ENCODE measurements at places on chromosomes 1 and 21.

GRCh38 chr1:167412920-167413319 lies 105.4 kb downstream of the CD247 start:
- peak; percentile 19 for DNase-seq

DNA sequence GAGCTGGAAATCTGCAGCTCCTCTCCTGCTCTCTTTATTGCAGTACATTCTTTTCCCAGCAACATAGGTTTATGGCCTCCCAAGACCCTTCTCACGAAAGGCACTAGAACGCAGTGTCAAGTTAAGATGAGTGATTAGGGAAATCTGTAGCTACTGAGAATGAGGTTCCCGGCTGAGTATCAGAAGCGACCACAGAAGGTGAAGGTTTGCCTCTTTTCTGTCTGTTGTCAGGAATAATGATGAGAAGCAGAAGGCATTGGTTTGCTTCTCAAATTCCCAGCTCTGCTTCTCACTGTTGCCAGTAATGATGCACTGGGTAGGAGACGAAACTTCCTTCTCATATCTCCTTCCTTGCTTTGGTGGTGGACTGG lies 128.4 kb downstream of the NTMT2 start:
- no peak for DNase-seq

DNA sequence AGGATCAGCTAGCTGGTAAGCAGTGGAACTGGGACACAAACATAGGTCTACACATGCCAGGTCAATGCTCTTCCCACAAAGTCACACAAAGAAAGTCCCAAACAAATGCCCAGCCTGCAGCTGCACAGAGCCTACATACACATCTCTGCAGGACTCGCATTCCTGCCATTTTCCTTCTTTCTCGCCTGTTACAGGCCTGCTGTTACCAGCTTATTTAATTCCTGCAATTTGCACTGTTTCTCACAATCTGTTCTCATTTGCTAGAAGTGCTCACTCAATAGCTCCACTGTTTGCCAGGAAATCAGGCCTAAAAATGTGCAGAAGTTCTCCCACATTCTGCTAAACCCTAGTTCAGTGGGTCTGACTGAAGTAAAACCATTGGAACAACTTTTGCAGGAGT lies 362.6 kb upstream of the C1orf87 start:
- no peak for DNase-seq

DNA sequence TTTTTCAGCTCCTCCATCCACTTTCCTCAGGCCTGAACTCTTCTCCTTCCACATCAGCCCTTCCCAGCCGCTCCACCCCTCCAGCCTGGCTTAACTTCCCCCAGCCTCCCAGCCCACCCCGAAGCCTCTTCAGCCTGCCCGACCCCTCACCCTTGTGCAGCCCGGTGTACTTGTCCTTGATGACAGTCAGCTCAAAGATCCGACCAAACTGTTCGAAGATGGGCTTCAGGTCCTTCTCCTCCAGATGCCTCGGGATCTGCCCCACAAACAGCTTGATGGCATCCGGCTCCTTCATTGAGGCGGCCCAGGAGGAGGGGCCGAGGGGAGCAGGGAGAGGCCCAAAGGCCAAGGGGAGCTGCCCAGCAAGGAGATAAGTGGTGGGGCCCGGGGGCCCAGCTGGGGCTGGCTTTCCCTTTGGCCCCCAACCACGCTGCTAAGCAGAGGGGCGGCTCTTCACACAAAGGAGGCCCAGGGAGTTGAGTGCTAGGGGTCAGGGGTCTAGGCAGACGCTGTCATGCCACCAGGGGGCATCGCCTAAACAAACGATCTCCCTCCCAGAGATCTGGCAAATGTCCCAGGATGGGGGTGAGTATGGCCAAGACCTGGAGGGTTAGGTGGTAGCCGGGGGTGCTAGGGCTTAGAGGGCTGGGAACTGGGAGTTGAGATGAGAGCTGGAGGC lies 738 bp downstream of the CELF3 start:
- DNase-seq: no peak

- no peak for DNase-seq
Measured at GRCh38 chr1:150516050-150516591, 569 bp downstream of the FALEC start.

GRCh38 chr1:77347646-77348045 lies 65.8 kb downstream of the AK5 start:
- DNase-seq: peak; percentile 21

DNA sequence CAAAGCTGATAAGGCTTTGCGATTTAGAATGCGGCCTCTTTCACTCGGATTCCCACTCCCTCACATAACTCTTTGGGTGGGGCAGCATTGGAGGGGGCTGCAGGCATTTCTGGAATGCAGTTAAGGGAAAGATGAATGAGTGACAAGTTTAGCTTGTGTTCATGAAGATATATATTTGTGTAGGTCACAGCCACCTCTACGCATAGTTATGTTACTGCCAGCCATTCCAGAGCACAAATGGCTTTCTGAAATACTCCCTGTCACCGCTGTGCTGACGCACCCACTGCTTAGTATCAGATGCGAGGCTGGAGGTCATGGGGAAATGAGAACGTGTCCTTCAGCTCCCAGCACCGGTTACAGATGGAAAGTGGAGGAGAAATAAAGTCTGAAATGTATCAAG lies 54.1 kb upstream of the ATP1A1 start:
- no peak for DNase-seq

DNA sequence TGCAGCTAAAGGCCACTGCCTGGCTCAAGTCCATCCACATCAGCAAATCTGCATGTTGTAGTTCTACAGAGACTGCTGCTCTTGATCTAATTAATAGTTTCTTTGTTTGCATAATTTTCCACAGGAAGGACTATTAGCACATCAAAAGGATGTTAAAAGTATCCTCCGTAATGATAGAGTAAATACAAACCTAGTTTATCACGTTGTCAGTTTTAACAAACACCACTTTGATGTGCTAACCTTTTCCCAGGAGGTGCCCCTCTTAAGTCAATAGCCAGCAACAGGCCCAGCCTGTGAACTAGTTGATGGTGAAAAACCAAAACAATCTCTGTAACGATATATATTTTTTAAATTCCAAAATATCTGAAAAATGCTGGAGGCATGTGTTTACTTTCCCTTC lies 64.2 kb upstream of the SLC22A15 start:
- DNase-seq: no peak

GRCh38 chr1:30329802-30330557 lies 393.4 kb downstream of the MATN1 start:
- no peak for DNase-seq

GRCh38 chr1:57058652-57059501 lies 93.1 kb upstream of the C8B start:
- DNase-seq: no peak

DNA sequence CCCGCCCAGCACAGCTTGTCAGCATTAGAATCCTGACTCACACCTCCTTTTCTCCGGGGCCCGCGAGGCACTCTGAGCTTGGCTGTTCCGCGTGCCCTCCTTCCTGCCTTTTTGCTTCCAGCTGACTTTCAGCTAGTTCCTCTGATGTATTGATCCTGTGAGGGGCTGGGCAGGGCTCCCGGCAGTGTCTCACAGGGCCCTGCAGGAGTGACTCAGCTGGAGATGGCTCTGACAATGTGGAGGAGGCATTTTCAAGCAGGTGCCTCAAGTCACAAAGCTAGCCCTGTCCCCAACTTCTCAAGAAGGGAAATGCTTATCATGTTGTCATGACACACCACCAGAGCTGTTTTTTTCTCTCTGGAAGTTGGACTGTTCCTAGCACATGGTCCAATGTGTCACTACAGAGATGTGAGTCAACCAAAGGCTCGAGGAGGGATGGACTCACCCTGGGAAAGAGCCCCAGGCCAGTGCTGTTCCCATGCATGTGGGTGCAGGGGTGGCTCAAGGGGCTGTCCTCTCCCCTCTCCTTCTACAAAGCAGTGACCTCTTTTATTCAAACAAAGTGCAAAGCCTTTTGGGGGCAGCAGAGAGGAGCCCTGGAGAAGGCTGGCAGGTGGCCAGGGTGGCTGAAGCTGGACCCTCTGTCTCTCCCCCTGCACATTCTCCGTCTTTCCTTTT lies 30.6 kb downstream of the SYT6 start:
- DNase-seq: no peak

GRCh38 chr21:35512346-35512745 lies 463.2 kb upstream of the RUNX1 start:
- no peak for DNase-seq

GRCh38 chr21:46393451-46393940 lies 65.2 kb upstream of the DIP2A start:
- DNase-seq: no peak

DNA sequence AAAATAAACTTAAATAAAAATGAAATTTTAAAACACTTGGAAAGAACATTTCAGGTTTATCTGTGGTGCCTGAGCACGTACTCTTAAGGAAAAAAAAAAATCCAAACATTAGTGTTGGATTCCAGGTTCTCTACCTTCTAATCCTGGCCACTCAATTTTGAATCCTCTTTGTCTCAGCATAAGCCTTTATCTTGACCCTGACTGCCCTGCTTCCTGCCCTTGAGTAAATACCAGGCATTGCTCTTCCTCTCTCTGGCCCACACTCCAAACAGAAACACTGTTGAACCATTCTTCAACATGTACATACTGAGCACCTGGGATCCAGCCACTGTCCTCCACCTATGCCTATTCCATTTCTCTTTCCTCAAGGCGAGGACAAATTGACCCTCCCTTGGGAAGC lies 11.4 kb upstream of the VANGL1 start:
- no peak for DNase-seq

DNA sequence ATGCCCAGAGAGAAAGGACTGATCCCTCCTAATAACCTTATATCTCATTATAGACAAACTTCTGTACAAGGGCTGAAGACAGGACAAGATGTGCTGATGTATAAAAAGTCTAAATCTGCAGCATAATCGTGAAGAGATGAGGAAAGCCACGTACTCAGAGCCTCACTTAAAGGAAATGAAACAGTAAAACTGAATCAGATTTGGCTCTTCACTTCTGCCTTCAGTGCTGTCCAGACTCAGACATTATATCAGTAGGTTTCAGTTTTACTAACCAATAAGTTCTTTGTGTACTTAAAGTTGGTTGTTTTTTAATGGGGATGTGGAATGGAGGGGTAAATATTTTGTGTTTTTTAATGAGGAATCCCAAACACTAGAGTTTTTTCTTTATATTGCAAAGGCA lies 45.3 kb upstream of the RGS1 start:
- peak; percentile 72 for DNase-seq

DNA sequence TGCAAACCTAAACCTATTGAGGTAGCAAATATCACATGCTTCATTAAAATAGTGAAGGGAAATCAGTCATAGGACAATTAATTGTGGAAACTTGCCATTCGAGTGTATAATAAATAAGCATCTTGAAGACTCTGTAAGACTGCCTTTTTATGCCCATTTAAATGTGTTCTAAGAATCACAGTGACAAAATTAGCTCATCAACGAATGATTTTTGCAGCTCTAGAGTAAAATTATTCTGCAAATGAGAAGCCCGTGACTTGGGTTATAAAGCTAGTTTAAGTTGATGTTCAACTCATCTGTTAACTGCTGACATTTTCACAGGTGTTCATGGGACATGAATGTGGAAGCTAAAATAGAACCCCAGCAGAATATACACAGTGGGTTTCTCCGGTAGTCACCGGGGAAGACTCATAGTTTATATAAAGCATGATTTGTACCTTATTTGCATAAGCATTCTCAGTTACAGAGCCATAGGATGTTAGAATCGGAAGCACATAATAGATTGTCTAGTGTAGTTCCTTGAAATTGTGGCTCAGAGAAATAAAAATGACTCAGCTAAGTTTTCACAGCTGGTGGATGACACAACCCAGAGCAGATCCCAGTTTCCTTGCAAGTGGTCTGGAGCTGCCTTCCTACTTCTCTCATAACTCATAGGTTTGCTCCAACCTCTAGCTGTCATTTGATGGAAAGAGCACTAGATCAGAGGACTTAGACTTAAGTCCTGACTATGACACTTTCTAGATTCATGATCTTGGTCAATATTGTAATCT lies 107.3 kb downstream of the UCHL5 start:
- no peak for DNase-seq

DNA sequence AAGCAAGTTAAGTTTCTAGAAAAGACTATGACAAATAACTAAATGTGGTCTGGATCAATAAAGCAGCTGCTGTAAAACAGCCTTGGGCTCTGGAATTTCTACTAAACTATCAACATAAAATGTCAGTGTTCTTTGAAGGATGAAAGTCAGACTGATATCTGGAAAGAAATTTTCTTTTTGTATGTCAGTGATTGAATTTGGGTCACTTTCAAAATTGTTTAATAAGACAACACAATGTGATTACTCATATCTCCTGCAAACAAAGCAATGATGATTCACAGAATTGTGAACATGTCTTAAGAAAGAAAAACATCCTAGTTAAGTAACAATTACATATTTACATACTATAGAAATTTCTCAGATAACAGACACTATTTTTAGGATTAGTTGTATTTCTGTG lies 826.4 kb downstream of the PLA2G4A start:
- no peak for DNase-seq

GRCh38 chr1:53031732-53032131 lies 30.3 kb upstream of the PODN start:
- no peak for DNase-seq

DNA sequence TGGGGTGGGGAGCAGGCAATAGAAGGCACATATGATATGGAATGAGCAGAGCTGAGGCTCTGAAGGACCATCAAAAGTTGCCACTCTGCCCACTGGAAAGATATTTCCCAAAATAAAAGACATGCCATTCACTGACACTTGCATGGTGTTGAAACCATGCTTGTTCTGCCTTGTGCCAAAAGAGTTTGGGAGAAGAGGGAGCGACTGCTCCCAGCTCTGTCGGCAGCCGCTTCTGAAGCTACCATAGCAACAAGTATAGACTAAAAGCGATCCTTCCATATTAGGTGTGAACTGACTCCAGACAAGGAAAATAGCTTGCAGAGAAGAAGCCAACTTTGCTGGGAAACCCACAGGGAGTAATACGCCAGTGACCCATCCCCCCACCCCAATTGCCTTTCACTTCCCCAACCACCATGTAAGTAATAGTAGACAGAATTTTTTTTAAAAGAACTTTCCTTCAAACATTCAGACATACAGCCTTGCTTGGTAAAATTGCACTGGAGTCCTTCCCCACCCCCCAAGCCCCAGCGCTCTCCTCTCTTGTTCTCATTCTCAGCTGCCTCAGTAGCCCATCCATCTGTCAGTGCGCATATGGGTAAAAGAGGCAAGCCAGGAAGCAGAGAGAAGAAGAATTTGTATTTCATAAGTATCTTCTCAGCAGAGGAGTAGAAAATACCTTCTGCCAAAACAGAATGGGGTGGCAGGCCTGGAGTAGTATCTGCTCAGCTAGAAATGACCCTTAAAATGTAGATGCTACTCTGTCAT lies 263.7 kb downstream of the OMA1 start:
- DNase-seq: no peak

- DNase-seq: no peak
Measured at GRCh38 chr1:153770797-153771196, 4.4 kb upstream of the SLC27A3 start.

GRCh38 chr1:155301342-155301841 lies at the start of gene PKLR:
Gene PKLR (minus strand): TSS chr1:155301438. CDS start chr1:155301395, 43 bp downstream.
- no peak for DNase-seq
